M059J (cell line): ENCODE measurements at places on chromosomes 7 and 10. TPM values are rescaled to one million over a fixed set of nuclear protein-coding genes. Genes with fewer than 3 reads are reported as not detected.

The RBM20 gene
- total RNA-seq: 0.02 and 1.8 TPM in 2 replicates

The PPP1R3C gene
- total RNA-seq: 15.9 and 18.1 TPM in 2 replicates

The IDI2 gene
- not detected in 2 replicates for total RNA-seq

The CTBP2 gene
- 41.3 and 55.5 TPM in 2 replicates for total RNA-seq

The SPDYE9 gene
- total RNA-seq: not detected in 2 replicates

The ATAD1 gene
- 21.4 and 40.7 TPM in 2 replicates for total RNA-seq

The CRHR2 gene
- total RNA-seq: not detected in 2 replicates

The SPDYE16 gene
- total RNA-seq: 0.17 and 0.22 TPM in 2 replicates

The PVRIG gene
- total RNA-seq: not detected in 2 replicates

DNA sequence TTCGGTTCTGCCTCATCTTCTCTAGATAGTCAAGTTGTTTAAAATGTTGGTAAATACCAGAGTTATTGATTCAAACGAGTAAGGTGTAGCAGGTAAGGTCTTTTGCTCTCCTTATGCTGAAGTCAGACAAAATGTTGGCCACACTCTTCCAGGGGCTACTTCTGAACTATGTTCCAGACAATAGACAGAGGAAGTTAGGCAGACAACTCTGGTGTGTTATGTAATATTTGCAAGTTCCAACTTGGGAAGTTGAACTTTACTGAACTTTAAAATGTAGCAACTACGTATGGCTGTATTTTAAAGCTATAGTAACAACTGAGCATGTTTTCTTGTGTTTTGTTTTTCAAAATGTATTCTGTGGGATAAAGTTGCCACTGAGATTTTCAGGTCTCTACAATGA is 125.7 kb upstream of the NEBL start:
- no peak for DNase-seq

- DNase-seq: peak; percentile 12
Measured at GRCh38 chr7:42913591-42913990, 1.7 kb upstream of the C7orf25 start.

DNA sequence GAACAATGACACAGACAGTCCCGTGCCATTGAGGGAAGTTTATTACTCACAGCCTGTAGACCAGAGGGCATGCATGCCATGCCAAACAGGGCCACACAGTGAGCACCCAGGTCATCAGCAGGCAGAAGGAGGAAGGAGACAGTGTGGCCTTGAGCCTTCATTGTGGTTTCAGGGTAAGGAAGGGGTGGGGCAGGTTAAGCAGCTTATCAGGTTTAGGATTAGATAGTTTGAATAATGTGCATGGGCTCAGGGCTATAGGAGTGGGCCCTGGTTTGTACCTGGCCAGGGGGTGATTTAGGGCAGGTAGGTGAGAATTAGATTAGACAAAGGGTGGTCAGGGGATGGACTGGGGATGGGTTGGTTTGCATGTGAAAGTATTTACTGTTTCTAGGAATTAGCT is 67.9 kb downstream of the ADCY1 start:
- DNase-seq: no peak

GRCh38 chr10:15374156-15374555 is 3.1 kb upstream of the FAM171A1 start:
- no peak for DNase-seq

GRCh38 chr10:128560406-128560805 is 434.2 kb upstream of the MKI67 start:
- DNase-seq: no peak

DNA sequence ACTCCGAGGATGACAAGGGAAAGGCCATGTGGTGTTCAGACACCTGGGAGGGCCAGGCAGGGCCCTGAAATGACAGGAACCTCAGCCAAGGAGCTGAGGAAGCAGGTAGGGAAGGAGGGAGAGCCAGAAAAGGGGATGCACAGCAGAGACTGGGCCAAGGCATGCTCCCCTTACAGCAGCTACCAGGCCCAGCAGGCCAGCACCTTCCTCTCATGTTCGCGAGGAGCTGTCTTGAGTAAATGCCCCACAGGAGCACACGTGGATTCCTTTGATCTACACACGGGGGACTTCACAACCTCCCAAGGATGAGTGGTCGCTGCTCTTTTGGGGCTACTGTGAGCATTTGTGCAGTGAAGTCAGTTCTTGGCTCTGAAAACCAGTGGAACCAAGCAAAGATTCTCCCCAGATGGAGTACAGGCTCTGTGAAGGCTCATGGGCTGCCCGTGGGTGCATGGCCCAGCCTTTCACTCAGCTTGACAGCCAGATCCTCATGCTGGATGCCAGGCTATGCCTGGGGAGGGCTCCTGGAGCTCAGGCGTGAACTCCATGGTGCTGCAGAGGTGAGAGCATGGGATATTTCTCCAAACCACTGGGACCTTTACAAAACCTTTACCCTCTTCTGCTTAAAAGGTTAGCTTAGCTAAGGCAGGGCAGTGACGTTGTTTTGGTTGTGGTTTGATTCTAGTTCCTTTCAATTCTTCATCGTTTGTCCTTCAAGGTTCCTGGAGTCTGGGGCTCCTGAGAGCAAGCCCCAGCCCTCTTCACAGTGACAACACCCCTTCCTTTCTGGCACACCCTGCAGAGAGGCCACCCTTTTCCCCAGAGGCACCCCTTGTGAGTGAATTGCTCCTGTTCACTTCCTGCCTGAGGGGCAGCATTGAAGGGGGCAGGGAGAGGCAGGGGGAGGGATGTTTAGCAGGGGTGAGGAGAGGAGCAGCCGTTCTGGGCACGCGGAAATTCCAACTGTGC is 74.2 kb upstream of the ZPBP start:
- no peak for DNase-seq

- DNase-seq: peak; percentile 52
Measured at GRCh38 chr10:86403183-86403797, 36.7 kb upstream of the GRID1 start.

- peak; percentile 95 for DNase-seq
Measured at GRCh38 chr7:36128448-36129047, 24.5 kb upstream of the EEPD1 start.

GRCh38 chr10:44564790-44565189 is 179.9 kb upstream of the CXCL12 start:
- DNase-seq: no peak

GRCh38 chr10:102701272-102701671 is 12.9 kb downstream of the ARL3 start:
- no peak for DNase-seq

- no peak for DNase-seq
Measured at GRCh38 chr7:72709909-72710308, 118.1 kb downstream of the TYW1B start.

- DNase-seq: no peak
Measured at GRCh38 chr7:43530553-43531410, 52.1 kb upstream of the STK17A start.

- peak; percentile 34 for DNase-seq
Measured at GRCh38 chr7:111363099-111363498, 199.2 kb downstream of the IMMP2L start.
